Dorsolateral prefrontal cortex (tissue), 122 donors: ENCODE measurements at places on chromosomes 4 and X. TPM values are rescaled to one million over a fixed set of nuclear protein-coding genes. Genes with fewer than 3 reads are reported as not detected.

Gene IL3RA
- 2.3 TPM for total RNA-seq

Gene TKTL1
- not detected for total RNA-seq

Gene AFM
- not detected for total RNA-seq

Gene SYN1
- 412 TPM for total RNA-seq

Gene RTL5
- 24.5 TPM for total RNA-seq

Gene HSFX3
- not detected for total RNA-seq

Gene ANK2
- 775 TPM for total RNA-seq

Gene FABP2
- total RNA-seq, result not detected

Gene MTM1
- 28.4 TPM for total RNA-seq

Gene GAGE12F
- total RNA-seq, result not detected

Gene VGLL1
- not detected for total RNA-seq

Gene RADX
- total RNA-seq, result 6.8 TPM

Gene LYAR
- 7.2 TPM for total RNA-seq

Gene KLHL13
- total RNA-seq, result 4.1 TPM

Gene SORCS2
- total RNA-seq, result 26.3 TPM

Gene CPEB2
- total RNA-seq, result 54.3 TPM

Gene RENBP
- total RNA-seq, result 13.2 TPM

Gene DYNLT3
- 43.6 TPM for total RNA-seq

Gene NSUN7
- not detected for total RNA-seq

Gene CT45A2
- total RNA-seq, result not detected

Gene MAGEA11
- not detected for total RNA-seq

Gene RTL9
- total RNA-seq, result 1.2 TPM

Gene PTCHD1
- 12.6 TPM for total RNA-seq

Gene GATA1
- total RNA-seq, result not detected
